CD4-positive, alpha-beta T cell treated with Interferon alpha-2 for 1 hour (primary cell): ENCODE measurements at places on chromosomes 1 and 21.

DNA sequence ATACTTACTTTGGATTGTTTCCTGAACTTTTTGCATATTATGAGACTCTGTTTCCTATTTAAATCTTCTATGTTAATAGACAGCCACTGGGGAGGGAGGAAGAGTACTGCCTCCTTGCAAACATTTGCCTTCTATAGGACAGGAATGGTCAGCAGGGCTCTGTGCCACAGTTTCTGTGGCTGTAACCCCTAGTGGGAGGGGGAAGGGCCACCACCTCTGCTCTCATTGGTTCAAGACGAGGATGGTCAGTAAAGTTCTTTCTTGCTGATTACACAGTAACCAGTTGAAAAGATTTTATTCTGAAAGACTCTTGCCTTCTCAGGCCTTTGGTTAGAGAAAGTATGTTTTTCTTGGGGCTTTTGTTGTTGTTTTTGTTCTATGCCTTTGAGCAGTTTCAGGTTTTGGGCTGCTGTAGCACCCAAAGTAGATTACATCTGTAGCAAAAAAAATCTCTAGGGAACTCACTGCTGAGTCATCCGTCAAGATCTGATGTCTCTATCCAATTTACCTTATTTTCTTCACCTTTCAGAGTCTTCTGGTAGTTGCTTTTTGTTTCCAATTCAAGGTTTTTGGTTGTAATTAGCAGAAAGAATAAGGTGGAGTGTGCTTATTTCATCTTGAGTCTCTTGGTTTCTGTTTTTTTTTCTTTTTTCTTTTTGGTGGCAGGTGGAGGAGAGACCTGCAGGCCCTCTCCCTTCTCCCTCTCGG is 23.1 kb downstream of the SLC35A3 start:
- no peak for DNase-seq

DNA sequence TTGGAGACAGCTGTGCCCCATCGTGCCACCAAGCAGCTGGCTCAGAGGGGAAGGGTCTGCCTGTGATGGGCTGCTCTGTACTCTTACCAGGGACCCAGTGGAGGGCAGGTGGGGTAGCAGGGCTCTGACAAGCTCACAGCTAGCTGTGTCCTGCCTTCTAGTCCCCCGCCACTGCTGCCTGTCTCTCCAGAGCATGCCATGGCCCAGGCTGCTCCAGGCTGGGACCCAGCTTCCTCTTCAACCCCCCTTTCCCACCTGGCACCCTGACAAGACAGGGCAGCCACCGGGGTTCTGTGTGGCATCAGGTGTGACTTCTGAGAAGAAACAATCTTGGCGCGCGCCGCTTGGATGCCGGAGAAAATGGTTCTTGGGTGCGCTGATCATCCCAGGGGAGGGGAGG is 92.3 kb upstream of the ACTL8 start:
- DNase-seq, result no peak

DNA sequence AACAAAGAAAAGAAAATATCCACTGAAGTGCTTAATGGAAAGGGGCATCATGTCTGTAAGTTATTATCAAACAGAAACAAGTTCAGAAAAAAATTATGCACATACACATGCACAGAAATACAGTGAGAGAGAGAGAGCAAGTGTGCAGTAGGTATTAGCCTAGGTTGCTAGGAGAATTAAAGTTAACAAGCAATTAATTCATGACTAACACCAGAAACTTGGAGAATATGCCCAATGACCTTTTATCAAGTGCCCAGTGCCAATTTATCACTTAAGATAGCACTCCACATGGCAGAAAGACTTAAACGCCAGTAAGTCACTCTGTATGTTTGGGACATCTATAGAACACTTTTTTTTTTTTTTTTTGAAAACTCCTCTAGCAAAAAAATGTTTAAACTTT is 56.2 kb upstream of the SLC16A1 start:
- DNase-seq, result no peak

DNA sequence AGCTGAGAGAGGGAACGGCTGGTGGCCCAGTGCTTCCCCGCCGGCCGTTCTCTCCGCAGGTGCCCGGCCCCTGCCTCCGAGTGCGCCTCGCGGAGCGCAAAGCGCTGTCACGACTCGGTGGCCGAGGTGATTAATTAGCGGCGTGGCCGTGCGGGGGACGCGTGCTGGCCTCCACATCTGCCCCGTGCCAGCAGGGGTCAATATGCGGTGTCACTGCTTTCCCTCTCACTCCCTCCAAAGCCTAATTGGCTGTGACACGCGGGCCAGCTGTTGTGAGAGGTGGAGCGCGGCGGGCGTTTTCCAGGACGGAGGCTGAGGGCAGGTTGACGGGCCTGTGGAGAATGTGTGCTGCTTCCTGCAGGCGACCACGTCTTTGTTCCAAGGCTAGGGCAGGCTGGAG is 239.0 kb downstream of the LMX1A start:
- no peak for DNase-seq

DNA sequence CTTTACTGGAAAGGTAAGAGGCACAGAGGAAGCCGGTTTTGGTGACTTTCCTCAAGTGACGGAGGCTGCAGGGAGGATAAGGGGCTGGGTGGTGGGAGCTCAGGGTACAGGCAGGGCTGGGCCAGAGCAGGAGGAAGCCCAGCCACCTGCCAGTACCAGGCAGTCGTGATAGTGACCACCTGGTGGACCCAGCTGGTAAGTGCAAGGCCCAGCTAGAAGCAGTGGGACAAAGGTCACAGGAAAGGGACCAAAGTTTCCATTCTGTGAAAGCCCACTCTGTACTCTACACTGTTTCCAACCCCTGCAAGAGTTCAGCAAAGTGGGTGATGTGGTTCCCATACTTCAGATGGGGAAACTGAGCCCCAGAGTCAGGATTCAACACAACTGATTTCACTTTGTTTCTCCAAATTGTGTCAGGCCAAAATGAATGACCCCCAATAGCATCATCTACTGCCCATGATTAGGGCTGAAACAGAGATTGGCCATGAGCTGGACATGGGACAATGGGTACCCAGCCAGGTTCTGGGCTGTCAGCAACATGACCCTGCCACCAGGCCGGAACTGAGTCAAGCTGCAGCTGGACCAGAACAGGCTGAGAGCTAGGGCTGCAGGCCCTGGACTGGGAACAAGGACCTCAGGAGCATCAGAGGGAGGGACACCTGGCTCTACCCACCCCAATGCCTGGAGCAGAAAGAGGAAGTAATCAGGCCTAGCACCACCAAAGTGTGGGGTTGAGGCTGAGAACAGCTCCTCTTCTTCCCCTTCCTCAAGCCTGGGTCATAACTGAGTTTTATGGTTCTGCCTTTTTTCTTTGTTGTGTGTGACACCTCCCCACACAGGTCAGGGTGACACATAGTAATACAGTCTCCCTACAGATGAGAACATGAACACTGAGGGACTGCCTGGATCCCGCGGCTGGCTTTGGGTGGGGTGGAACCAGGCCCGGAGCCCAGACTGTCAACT is 50.2 kb downstream of the KCNN3 start:
- DNase-seq, result peak; percentile 24

DNA sequence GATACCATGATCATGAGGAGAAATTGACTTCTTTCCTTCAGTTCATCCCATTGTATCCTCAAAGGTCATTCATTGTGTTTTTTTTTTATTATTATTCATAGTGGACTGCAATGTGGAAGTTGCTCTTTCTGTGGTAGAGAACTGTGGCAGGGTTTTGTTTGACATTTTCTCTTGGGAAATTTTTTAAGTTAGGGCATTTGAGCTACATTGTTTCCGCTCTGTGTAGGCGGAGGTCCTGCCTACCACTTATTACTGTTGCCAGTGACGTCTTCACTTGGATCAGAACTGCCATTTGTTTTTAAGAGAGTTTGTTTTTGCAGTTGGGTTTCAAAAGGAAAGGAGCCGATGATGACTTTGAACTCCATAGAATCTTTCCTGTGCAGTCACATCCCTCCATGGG is 287.4 kb upstream of the FMN2 start:
- DNase-seq, result no peak

DNA sequence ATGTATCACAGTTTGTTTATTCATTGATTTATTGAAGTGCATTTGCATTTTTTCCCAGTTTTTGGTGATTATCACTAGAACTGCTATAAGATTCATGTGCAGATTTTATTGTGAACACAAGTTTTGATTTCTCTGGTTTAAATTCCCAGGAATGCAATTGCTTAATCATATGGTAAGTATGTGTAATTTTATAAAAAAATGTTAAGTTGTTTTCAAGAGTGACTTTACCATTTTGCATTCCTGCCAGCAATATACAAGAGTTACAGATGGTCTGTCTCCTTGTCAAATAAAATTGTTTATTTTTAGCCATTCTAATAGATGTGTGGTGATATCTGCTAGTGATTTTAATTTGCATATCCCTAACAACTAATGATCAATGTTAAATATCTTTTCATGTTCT is 127.3 kb upstream of the APP start:
- DNase-seq, result no peak

- DNase-seq, result no peak
Observed at GRCh38 chr1:159825564-159825963, 1.1 kb upstream of the SLAMF8 start.

DNA sequence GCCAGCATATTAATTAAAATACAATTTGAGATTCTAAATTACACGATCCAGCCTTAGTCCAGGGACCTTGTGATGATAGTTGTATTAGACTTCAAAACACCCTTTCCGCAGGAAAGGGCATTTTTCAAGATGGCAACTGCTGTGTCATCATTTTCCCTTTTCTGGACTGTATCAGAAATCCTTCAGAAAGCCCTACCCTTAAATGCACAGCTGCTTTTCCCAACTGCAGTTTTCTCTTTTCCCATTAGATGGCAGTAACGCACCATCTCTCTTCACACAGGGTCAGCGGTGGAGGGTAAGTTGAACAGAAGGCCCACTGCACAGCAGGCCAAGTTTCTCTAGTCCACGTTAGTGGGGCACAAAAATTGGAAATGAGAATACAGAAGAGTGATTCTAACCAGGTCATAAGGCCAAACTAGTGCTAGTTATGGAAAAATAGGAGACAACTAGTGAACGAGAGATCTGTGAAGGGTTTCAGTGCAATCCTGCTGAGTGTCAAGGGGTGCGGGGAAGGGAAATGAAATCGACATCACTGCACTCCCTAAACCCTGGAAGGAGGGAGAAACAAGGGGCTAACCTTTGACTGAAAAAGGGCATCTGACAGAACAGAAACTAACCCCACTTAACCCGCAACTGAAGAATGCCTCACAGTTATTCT is 22.1 kb upstream of the TDRD10 start:
- DNase-seq, result peak; percentile 84

DNA sequence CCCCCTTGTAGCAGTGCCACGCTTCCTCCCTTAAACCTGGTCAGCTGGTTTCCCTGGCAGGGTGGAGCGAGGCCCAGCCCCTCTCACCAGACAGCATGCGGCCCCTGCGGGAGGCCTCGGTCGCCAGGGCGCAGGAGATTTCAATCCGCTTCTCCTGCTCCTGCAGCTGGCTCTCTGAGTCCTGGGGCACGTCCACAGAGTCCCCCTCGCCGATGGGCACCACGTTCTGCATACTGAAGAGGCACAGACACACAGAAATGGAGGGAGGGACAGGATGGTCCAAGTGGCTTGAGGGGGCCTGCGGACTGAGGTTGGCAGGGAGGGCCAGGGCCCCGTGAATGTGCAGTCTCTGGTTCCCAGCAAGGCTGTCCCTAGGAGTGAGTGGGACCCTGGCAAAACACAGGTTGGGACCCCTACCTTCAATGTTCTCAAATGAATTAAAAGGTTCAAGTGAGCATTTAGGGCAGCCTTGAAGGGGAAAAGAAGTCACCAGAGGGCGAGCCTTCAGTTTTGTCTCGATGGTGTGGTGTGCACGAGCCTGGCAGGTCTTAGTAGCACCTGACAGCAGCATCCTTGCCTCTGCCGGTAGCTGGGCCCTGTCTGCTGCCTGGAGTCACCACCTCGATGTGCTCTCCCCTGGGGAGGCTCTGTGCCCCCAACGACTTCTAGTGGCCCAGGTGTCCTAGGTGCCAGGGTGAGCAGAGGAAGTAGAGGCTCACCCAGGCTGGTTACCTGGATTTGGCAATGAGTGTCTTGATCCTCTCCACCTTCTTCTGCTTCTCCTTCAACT is 14.4 kb upstream of the GOLT1A start:
- DNase-seq, result no peak

DNA sequence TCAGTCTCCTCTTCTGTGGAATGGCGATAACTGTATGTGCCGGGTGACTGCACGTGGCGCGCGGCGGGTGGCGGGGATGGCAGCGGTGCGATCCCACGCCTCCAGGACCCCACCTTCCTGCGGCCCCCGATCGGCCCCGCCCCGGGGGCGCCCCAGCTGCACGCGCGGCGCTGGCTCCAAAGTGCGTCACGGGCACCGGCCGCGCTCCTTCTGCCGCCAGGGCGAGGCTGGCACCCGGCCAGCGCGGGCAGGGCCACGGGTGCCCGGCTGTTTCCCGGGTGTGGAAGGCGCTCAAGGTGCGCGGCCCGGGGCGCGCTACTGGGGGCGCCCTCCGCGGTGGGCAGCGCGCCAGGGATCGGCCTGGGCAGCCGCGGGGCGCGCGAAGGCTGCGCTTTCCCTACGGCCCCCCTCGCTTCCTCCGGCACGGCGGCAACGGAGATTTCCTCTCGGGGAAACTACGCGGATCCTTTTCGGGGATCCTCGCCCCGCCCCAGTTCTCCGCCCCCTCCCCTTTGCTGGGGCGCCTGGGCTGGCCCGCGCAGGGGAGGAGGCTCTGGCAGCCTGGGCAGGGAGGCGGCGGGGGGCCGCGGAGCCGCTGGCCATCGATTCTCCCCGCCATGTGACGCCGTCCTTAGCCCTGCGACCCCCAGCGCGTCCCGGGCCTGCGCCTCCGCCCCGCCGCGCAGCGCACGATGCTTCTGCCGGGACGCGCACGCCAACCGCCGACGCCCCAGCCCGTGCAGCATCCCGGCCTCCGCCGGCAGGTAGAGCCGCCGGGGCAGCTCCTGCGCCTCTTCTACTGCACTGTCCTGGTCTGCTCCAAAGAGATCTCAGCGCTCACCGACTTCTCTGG is at the start of gene EVA1C:
EVA1C (plus strand) TSS at position 545 of the 853 bp plus-strand sequence; CDS start at position 693, 148 bp downstream.
- DNase-seq, result peak; percentile 58

GRCh38 chr1:201707656-201708055 is 121.3 kb upstream of the IPO9 start:
- no peak for DNase-seq

DNA sequence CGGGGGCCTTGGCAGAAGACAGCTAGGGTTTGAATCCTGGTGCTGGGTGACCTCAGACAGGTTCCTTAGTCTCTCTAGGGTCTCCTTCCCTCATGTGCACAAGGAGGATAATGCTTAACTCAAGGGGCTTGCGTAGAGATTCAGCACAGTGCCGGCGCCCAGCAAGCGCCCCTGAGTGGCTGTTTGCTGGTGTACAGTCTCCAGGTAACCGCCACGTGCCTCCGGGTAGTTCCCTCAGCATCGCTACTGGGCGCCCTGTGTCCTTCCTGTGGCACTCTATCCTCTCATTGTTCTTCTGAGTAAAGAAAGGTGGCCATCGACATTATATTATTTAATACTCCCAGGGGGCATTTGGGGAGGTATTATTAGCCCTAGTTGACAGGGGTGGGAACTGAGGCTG is 80.9 kb downstream of the NENF start:
- DNase-seq, result no peak
